ENCODE measurements at places on chromosomes 2 and 18. TPM values are rescaled to one million over a fixed set of nuclear protein-coding genes. Genes with fewer than 3 reads are reported as not detected.

TCF23 gene
- not detected for total RNA-seq

POTEJ gene
- 0.15 TPM for total RNA-seq

PCARE gene
- total RNA-seq = not detected

TGFA gene
- 30.5 TPM for total RNA-seq

ZNF396 gene
- 3.7 TPM for total RNA-seq

RNU2-63P gene
- total RNA-seq = 5.0 TPM

FIGLA gene
- not detected for total RNA-seq

CLEC4F gene
- total RNA-seq = 0.11 TPM

MROH2A gene
- 0.24 TPM for total RNA-seq

IL1RL1 gene
- total RNA-seq = 3.4 TPM

UGT1A10 gene
- 84.8 TPM for total RNA-seq

DLX1 gene
- 0.17 TPM for total RNA-seq

DNA sequence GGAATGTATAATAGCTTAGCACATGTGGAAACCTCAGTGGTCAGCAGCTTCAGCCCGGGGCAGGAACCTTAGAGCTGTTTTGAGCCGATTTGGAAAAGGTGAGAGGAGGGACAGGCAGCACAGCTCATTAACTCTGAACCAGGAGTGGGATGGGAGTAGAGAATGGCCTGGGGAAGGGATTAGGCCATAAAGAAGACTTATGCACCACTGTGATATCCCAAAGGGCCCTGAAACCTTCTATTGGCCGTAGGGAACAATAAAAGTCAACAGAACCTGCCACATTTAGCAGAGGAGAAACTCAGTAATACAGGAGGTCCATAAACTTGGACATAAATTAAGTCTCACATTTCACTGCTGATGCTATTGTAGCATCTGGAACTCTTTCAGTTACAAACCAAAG, 124.2 kb upstream of the REV1 start:
- no peak for DNase-seq

DNA sequence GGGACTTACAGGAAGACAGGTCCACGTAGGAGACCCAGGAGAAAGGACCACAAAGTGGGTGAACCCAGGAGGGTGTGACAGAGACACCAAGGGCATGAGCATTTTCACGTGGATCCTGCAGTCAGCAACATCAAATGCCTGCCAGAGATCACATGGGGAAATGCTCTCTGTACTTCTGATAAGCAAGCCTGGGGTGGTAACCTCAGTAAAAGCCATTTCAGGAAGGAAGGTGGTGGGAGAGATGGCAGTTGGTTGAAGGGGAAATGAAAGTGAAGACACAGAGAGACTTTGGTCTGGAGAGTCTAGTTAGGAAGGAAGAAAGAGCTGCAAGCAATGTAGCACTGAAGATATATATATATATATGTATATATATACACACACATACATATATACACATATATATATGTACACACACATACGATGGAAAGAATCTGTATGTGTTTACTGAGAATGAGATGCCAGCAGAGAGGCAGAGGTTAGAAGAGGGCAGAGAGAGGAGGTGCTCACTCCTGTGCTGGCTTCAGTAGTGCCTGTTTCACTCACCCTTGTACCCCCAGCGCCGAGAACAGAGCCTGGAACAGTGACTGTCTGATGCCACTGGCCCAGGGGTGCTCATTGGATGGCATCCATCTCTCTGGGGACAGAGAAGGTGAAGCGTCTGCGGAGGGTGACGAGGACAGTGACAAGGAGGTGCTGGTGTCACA, 314.9 kb downstream of the AFF3 start:
- no peak for DNase-seq

GRCh38 chr2:205868773-205869333, 186.6 kb downstream of the NRP2 start:
- DNase-seq = no peak

- DNase-seq = no peak
Measured at GRCh38 chr2:134259571-134259970, 5.7 kb downstream of the MGAT5 start.

- DNase-seq = no peak
Measured at GRCh38 chr2:122542236-122542635, 786.8 kb downstream of the TSN start.

DNA sequence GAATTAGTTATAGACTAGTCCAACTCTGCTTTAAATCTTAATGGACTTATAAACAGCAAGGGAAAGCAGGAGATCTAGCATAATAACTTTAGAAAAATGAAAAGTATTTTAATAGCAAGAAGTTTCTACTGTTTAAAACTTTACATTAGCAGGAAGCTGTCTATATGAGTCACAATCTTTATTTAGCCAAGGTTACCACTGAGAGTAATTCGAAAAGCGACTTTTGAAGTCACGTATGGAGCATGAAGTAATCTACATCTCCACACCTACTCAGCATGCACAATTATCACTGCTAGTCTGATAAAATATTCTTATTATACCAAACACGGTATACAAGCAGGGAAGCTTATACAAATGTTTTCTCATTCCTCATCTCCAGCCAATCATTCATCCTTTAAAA, 515.4 kb upstream of the SOX11 start:
- DNase-seq = no peak

GRCh38 chr2:24892928-24893327, 27.1 kb downstream of the ADCY3 start:
- no peak for DNase-seq

DNA sequence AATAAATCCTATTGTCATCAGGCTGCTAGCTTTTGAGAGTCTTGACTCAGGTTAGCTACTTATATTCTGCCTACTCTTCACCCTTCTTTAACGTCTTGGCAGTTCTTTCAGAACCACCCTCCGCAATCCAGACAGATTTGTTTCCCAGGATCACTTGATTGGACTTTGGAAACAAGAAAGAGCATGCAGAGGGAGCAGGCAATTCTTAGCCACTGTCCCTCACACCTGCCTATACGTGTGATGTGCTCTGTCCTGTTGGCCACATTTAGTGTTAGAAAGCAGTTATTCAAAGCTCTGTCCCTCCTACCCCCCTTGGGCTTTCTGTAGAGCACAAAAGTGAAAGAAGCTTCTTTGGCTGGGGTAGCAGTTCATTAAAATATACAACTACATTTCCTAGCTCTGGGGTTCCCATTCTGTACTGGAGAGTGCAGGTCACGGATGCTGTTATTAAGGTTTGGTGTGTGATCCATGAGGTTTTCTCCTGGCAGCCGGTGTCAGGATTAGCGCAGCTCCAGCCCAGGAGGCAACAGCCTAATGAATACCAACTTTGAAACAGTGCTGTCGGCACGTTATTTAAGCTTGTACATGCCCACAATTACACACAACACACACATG, 6.3 kb downstream of the FZD5 start:
- no peak for DNase-seq

- no peak for DNase-seq
Measured at GRCh38 chr18:22173928-22174301, 4.5 kb downstream of the GATA6 start.

DNA sequence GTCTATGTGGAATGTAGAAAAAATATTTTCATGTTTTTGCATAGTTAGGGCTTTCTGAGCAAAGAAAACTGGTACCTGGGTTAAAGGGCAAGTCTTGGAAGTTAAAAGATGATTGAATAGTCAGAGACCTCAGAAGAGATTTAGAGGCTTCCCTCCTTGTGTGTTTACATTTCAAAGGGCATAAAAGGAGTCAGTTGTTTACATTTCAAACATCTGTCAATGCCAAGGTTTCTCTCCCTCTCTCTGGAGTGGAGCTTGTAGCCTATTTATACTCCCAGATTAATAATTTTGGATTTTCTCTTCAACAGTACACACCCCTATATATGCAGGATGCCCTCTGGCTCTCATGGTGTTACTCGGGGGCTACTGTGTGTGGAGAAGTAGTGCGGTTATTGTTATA, 8.6 kb downstream of the M1AP start:
- no peak for DNase-seq

DNA sequence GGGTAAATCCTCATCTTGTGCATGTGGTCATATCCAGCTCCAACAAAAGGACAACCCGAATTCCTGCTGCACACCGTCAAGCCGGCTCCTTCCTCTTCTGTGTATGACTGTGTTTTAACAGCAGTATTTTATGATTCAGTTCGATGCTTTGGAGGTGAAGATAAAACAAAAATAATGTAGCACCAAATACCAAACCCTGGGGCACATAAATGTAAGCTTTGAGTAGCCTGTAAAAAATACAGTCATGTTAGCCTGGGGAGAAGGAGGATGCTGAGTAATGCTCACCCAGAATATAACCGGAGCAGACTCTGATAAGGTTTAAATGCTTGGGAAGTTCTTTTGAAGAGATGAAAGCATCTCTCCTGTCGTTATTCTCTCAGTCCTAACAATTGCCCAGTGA, 225.0 kb downstream of the SUCLG1 start:
- DNase-seq = no peak

- DNase-seq = no peak
Measured at GRCh38 chr2:112648081-112648480, 2.3 kb downstream of the SLC20A1 start.

DNA sequence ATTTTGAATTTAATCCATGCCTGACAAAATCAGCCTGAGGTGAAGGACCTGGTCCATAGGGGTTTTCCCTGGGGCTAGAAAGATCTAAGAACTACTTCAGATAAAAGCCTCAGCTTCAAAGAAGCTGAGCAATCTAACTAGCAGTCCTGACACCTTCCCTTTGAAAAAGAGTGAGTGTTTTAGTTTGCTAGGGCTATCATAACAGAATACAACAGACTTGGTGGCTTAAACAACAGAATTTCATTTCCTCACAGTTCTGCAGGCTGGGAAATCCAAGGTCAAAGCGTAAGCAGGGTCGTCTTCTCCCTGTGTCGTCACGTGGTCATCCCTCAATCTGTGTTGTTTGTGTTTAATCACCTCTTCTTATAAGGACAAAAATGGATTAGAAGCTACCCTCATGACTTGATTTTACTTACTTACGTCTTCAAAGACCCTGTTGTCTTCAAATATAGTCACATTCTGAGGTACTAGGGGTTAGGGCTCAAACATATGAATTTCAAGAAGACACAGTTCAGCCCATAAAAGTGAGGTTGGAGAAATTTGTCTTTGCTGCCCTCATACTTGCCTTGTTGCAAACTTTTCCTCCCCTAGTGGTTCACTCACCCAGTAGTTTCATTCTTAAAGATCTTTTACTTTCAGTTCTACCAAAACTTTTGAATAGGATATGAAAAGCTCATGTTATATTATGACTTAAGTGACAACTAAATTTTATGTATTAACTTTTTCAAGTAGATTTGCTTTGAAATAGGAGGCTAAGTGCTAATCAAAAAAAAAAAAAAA, 673.8 kb downstream of the ARHGAP15 start:
- DNase-seq = no peak

- no peak for DNase-seq
Measured at GRCh38 chr2:190182071-190182524, 119.6 kb upstream of the MSTN start.

DNA sequence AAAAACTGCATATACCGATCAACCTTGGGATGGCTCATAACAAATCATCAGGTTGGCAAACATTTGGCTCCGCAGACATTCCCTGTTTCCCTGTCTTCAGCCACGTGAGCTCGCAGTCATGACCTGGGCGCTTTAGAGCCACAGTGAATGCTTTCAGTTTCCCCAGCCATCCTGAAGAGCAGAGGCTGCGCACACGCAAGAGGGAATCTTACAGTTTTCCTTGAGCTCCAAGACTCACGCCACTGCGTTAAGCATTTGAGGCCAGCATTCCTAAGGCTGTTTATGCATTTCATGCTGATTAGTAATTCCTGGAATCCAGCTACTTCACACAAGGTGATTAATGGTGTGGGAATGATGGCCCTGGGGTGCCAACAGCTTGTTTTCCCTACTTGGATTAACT, 95.1 kb downstream of the MTCL1 start:
- no peak for DNase-seq

DNA sequence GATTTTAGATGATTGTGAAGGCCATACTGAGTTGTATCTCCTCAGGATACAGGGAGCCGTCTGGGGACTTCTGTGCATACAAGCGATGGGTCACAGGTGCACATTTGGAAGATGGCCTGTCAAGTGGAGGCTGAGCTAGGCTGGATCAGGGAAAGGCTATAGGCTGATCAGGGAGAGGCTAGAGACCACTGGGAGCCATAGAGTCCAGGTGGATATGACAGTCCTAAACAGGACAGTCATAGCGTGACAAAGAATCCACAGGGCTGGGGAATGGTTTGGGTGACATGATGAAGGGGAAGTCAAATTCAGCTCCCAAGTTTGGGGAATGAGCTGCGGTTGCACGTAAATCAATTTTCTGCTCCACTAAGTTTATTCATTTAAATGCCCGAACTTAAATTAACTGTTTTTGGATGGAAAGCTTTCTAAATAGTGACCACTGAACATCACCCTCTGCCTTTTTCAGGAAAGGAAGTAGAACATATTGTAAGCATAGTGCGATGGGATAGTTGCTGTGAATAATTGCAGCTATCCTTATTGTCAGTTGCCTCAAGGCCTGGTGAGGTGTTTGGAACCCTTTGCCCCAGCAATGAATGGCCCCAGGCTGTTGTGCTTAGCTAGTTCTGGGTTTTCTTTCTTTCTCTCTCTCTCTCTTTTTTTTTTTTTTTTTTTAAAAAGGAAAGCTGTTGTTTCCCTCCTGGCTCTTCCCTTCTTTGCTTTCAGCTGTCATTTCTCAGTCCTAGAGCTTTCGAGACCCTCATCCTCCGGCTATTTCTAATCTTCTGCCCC, 50.5 kb downstream of the KLHL29 start:
- DNase-seq = no peak

All from left colon (tissue), 2 donors.